ENCODE measurements at places on chromosomes 1 and 21.

GRCh38 chr1:229133811-229134210 is 137.1 kb upstream of the RAB4A start:
- DNase-seq: no peak

GRCh38 chr1:43329995-43330751 is 7.4 kb upstream of the MPL start:
- peak; percentile 86 for DNase-seq

GRCh38 chr1:204580862-204581261 is 64.7 kb downstream of the MDM4 start:
- DNase-seq: no peak

DNA sequence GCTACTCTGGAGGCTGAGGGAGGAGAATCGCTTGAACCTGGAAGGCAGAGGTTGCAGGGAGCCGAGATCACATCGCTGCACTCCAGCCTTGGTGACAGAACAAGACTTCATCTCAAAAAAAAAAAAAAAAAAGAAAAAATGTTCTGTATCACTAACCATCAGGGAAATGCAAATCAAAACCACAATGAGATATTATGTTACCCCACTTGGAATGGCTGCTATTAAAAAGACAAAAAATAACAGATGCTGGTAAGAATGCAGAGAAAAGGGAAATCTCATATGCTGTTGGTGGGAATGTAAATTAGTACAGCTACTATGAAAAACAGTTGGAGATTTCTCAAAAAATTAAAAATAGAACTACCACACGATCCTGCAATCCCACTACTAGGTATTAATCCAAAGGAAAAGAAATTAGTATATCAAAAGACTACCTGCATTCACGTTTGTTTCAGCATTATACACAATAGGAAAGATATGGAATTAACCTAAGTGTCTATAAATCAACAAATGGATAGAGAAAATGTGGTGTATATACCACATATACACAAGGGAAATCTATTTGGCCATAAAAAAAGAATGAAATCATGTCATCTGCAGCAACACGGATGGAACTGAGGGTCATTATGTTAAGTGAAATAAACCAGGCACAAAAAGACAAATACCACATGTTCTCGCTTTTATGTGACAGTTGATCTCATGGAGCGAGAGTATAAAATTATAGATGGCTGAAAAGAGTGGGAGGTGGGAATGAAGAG is 62.6 kb downstream of the ABL2 start:
- no peak for DNase-seq

DNA sequence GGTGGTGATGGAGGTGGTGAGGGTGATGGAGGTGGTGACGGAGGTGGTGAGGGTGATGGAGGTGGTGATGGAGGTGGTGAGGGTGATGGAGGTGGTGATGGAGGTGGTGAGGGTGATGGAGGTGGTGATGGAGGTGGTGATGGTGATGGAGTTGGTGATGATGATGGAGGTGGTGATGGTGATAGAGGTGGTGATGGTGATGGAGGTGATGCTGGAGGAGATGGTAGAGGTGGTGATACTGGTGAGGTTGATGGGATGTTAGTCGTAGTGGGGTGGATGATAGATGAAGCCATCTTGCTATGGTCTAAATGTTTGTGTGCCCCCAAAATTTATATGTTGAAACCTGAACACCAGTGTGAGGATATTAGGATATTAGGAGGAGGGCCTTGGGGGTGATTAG is 25.3 kb upstream of the IFNLR1 start:
- no peak for DNase-seq

- no peak for DNase-seq
These were observed 243.6 kb upstream of the TMEM51 start for GRCh38 chr1:14909920-14910460.

DNA sequence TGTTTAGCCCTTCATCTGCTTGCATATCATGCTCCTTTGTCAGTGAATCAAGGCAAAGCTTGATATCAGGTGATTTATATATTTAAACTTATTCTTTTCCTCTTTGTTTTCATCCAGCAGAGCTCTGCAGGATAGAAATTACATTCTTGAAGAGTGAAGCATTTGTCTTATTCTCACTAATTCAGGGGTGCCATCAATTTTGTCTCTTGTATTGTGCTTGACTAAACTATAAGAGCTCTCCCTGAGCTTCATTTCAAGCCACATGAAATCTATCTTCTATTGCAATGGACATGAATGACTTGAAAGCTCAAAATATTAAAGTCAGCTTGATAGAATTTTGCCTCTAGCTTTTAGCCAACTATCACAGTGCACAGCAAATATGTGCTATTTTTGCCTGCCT is 236.7 kb upstream of the KCTD3 start:
- DNase-seq: no peak

DNA sequence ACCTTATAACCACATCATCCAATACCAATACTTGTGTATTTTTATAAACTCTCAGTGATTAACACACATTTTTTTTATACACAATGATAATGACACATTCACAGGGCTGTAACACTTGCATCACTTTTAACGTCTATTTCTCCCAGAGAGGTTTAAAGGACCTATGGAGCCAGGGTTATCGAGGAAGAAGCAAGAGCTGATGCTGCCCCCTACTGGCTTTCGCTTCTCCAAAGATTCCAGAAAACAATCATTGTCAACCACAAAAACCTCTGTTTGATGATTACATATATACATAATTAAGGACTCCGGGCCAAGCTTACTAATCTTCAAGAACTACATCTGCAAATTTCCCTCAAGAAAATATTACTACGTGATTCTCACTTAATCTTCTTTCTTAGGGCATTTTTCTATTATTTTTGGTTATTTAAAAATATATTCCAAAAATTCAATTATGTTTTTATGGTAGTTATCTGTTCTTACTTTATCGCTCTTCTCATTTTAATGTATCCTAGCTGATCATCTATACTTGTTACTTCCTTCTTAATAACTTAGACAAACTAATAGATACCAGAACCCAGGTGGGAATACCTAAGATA is 214.5 kb downstream of the VAV3 start:
- DNase-seq: peak; percentile 60

Measured in A172 (cell line).